Stimulated activated CD4-positive, alpha-beta T cell treated with anti-CD3 and anti-CD28 coated beads, Interleukin-12 subunit alpha, Interleukin-12 subunit beta, amount 100 ng/mL, for 48 hours (primary cell): ENCODE measurements at places on chromosomes 7 and 10.

GRCh38 chr10:31630861-31631567 lies 297.6 kb downstream of the ARHGAP12 start:
- no peak for DNase-seq

DNA sequence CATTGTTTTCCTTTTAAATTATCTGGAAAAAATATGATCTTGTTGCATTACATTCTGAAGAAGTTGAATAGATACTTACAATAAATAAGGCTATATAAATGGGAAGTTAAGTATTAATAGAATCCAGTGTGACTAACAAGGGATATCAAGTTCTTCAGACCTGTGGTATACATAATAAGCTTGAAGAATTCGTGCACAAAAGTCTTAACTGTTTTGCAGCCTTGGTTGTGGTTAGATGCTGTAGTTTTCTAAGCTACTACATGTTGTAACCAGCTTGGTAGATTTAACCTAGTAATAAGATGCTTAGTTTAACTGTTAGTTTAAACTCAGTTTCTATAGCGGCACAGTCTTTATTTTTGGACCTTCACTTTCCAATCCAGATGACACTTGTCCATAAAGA lies 106.2 kb upstream of the GLCCI1 start:
- no peak for DNase-seq

GRCh38 chr7:158574308-158575036 lies 13.2 kb downstream of the PTPRN2 start:
- DNase-seq = no peak

DNA sequence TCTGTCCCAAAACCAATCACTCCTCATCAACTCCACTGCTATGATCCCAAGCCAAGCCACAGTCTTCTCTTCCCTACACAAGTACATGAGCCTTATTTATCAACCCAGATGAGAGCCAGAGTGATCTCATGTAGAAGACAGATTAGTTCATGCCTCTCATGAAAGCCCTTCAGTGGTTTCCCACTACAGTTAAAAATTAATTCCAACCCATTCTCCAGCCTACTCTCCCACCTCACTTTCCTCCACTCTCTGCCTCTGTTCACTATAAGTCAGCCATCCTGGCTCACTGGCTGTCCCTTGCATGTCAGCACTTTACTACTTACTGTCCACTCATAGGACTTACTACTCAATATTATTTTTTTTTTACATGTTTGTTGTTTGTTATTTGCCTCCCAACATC lies 67.3 kb downstream of the CACUL1 start:
- no peak for DNase-seq

GRCh38 chr10:102422545-102423129 lies 2.0 kb downstream of the FBXL15 start:
- DNase-seq = no peak

DNA sequence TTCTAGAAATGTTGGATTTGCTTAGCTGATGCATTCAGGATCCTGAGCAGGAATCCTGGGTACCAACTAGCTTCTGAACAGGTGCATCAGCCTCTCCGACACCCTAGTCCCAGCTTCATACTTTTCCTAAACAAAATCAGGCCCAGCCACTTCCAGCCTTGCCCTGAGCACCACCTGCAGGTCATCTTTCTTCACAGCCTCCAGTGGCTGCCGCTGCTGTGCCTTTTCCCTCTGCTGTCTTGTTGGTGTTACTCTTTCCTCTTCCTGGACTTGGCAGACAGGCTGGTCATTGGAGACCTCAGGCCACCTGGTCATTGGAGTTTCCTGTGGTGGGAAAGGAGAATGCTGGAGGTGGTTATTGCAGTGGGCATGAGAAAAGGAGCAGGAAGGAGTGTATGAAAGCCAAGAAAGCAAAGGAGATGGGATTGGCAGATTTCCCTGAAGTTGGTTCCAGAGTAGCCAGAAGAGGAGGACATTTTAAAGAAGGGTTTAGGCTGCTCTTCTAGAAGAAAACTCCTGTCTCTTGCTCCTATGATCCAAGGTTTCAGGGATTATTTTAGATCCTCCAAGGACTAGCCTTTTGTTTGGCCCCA lies 48.2 kb upstream of the NFKB2 start:
- peak; percentile 15 for DNase-seq

- no peak for DNase-seq
Measured at GRCh38 chr10:102741726-102742237, 2.0 kb upstream of the WBP1L start.

- DNase-seq = no peak
Measured at GRCh38 chr7:128053991-128054390, 22.8 kb upstream of the LRRC4 start.

DNA sequence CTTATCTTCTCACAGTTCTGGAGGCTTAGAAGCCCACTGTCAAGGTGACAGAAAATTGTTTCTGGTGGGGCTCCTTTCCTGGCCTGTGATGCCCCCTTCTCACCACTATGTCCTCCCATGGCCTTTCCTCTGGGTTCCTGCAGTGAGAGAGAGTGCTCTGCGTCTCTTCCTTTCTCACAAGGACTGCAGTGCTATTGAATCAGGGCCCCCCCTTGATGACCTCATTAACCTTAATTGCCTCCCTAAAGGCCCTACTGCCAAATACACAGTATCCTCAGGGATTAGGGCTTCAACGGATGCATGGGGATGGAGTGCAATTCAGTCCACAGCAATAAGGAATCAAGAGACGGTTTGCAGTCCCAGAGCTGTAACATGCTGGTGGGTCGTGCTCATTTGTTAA lies 82.0 kb upstream of the GRB10 start:
- DNase-seq = no peak

DNA sequence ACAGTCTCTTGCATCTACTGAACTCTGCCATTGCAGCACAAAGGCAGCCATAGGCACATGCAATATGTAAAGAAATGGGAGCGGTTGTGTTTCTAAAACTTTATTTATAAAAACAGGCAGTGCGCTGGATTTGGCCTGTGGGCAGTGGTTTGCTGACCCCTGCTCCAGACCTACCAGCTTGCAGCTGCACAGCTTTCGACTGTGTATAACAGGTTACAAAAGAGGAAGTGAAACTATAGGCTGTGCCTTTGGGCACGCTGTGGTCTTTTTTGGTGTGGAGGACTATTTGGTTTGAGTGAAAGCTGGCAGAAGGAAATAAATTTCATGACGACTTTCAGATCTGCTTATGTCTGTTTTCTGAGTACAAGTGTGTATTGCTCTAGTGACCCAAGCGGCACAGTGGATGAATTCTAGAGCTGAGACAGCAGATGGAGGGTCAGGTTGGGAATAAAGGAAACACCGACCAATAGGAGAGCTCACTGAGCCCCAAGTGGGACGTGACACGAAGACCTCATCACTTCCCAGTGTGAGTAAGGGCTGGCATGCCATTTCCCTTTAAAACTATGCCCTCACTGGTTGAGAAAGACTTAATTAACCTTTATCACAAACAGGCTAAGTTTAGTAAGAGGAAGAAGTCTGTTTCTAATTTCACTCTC lies 152.7 kb downstream of the ANK3 start:
- no peak for DNase-seq

DNA sequence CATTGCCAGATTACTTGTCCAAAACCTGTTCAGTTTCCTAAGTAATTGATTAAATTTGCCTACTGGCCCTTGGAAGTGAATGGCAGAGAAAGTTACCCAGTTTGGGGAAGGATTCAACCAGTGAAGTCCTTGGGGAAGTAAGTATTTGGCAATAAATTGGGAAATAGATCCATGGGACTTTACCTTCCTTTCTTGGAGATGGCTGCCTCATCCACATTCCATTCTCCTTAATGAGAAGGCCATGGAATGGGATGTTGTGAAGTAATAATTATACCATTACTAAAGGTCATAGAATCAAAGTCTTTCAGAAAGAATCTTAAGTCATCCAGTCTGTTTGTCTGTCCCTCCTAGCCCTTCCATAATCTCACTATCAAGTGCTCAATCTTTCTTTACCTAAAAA lies 4.5 kb upstream of the COPG2 start:
- no peak for DNase-seq

- DNase-seq = no peak
Measured at GRCh38 chr10:73763343-73763742, 18.5 kb upstream of the CHCHD1 start.

- no peak for DNase-seq
Measured at GRCh38 chr10:85916286-85916685, 450.3 kb downstream of the GRID1 start.

DNA sequence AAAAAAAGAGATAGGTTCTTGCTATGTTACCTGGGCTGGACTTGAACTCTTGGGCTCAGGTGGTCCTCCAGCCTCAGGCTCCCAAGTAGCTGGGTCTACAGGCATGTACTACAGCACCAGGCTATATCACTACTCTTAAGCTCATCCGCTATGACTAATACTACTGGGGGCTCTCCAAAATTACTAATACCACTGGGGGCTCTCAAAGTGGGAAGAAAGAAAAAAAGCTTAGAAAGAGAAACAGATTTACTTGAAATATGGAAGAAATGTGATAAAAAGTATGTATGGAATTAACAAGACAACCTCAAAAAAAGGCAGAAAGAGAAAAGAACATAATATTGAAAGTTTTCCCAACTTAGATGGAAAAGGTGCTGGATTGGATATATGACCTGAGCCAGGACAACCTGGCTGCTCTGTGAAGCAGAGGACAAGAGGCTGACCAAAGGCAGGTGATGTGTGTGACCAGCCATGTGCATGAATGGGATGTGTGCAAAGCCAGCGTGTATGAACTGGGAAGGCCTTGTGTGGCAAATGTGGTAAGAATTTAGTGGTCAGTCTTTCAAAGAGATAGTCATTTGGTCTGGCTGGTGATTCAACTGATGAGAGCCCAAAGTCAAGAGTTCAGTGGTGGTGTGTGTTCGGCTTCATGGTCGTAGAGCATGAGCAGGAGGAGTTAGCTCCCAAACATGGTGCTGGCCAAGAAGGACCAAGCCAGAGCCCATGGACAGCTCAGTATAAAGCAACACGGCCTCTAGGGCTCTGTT lies 232.4 kb upstream of the KLF14 start:
- no peak for DNase-seq
